ENCODE measurements at places on chromosomes 5 and 9. TPM values are rescaled to one million over a fixed set of nuclear protein-coding genes. Genes with fewer than 3 reads are reported as not detected.

The DBH gene
- total RNA-seq: not detected

The KIF24 gene
- 0.90 TPM for total RNA-seq

The PDE6A gene
- 0.12 TPM for total RNA-seq

The CTNND2 gene
- total RNA-seq: 2.1 TPM

The SEMA5A gene
- total RNA-seq: 249 TPM

The PCDHB5 gene
- 10.2 TPM for total RNA-seq

The CAMK2A gene
- total RNA-seq: 0.24 TPM

The PLAC8L1 gene
- total RNA-seq: 0.97 TPM

The CDKN2B-AS1 gene
- 3.2 TPM for total RNA-seq

The ZNF366 gene
- not detected for total RNA-seq

The TNFSF8 gene
- total RNA-seq: not detected

The SMIM23 gene
- not detected for total RNA-seq

The FBP1 gene
- total RNA-seq: not detected

The SLC36A3 gene
- not detected for total RNA-seq

The TAS2R1 gene
- 1.6 TPM for total RNA-seq

The ACTBL2 gene
- total RNA-seq: 0.10 TPM

The SPATA31D4 gene
- not detected for total RNA-seq

The CAMSAP1 gene
- 27.7 TPM for total RNA-seq

The ECM2 gene
- total RNA-seq: 34.2 TPM

The ENTPD8 gene
- total RNA-seq: 0.10 TPM

The COL23A1 gene
- total RNA-seq: 0.15 TPM

The PIP5K1B gene
- not detected for total RNA-seq

The CDH6 gene
- 55.5 TPM for total RNA-seq

The TPPP gene
- total RNA-seq: 0.07 TPM

The SLC25A2 gene
- total RNA-seq: 0.48 TPM

The SLC31A2 gene
- total RNA-seq: 4.2 TPM

The EDIL3 gene
- 604 TPM for total RNA-seq

The SLC1A1 gene
- total RNA-seq: 7.1 TPM

The PLPP6 gene
- 5.9 TPM for total RNA-seq

The BTNL3 gene
- total RNA-seq: not detected

The MSANTD3 gene
- 54.0 TPM for total RNA-seq

The ANKRD34B gene
- total RNA-seq: not detected

The OSMR gene
- 20.8 TPM for total RNA-seq

The PCDHGA12 gene
- total RNA-seq: 0.75 TPM

The ZBTB43 gene
- total RNA-seq: 15.6 TPM

The WDR38 gene
- total RNA-seq: not detected

The PCDHA9 gene
- total RNA-seq: 2.0 TPM

The WNK2 gene
- total RNA-seq: 3.3 TPM

The FIBCD1 gene
- total RNA-seq: 6.8 TPM

The UNC13B gene
- total RNA-seq: 29.8 TPM

The HRH2 gene
- 0.38 TPM for total RNA-seq

The LEAP2 gene
- 0.60 TPM for total RNA-seq

The PRDM9 gene
- not detected for total RNA-seq

The SYNPO gene
- 195 TPM for total RNA-seq

The FREM1 gene
- 1.7 TPM for total RNA-seq
